ENCODE measurements at places on chromosomes 5 and 9.

GRCh38 chr9:18971404-18971803, 61.6 kb downstream of the SAXO1 start:
- DNase-seq, result no peak

- no peak for DNase-seq
Observed at GRCh38 chr5:139575751-139576150, 14.6 kb downstream of the UBE2D2 start.

GRCh38 chr5:3843706-3844105, 248.1 kb downstream of the IRX1 start:
- DNase-seq, result no peak

DNA sequence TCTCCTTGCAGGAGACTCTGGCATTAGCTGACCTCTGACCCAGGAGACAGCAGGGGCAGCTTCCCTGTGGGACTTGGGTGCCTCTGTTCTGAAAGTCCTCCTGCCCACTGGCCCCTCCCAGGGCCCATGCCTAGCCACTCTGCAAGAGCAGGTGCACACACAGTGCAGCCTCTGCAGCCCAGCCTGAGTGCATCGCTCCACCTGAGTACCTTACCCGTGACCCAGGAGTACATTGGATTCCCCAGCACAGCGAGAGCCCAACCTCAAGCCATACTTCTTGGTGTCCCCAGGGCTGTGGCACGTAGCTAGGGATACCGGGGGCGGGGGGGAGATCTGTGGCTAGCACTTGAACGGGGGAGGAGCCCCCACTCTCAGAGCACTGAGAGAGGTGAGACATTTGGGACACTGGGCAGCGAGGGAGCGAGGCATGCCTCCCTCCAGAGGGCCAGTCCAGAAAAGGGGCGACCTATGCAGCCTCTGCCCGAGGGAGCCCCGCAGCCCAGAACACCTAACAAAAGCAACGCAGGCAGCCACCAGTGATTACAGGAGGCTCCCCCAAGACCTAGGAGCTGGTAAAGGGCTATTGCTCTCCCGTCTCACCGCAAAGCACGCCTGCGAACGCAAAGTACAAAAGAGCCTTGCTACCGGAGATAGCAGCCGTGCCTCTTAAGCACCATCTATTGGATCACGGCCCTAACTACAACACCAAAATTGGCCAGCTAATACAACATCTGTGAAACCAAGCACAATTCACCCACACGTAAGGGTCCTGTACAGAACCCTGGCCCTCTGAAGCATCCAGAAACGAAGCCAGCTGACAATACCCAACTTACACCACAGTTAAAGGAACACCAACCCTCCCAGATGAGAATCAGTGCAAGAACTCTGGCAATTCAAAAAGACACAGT, 826 bp upstream of the PRDM9 start:
- DNase-seq, result no peak

DNA sequence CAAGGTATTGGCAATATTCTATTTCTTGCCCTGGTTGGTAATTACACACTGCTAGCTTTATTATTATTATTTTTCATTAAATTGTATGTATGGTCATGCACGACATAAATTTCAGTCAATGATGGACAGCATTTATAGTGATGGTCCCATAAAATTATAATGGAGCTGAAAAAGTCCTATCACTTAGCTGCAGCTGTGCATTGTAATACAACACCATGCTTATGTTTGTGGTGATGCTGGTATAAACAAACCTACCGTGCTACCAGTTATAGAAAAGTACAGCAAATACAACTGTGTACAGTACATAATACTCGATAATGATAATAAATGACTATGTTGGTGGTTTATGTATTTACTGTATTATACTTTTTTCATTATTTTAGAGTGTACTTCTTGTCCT, 65.5 kb downstream of the NR3C1 start:
- DNase-seq, result no peak

GRCh38 chr5:6861036-6861435, 147.8 kb downstream of the TENT4A start:
- no peak for DNase-seq

- no peak for DNase-seq
Observed at GRCh38 chr5:87120518-87121303, 147.0 kb upstream of the RASA1 start.

DNA sequence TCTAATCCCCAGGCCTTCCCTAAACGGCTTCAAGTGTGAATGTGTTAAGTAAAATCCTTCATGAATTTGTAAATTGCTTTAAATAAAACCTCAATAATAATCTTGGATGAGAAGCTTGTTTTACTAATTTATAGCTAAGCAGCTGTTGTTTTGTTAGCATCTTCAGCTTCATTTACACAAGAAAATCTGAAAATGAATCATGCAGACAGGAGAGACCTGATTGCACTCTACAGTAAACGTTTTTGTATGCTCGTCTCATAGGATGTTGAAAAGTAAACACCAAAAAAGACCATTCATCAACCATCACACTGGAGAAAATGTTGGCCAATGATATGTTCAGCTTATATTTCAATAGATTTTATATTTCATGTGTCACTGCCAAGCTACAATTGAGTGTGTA, 40.4 kb upstream of the MAP3K1 start:
- DNase-seq, result no peak

Data from activated CD8-positive, alpha-beta memory T cell treated with anti-CD3 and anti-CD28 coated beads for 1 hour (primary cell).